SK-MEL-5 (cell line): ENCODE measurements at places on chromosomes 1 and 21. TPM values are rescaled to one million over a fixed set of nuclear protein-coding genes. Genes with fewer than 3 reads are reported as not detected.

GRCh38 chr21:46067505-46068201 is 30.3 kb upstream of the COL6A2 start:
- DNase-seq, result no peak

The CD244 gene
- 0.05 TPM in 2 replicates for total RNA-seq

- no peak for DNase-seq
Measured at GRCh38 chr1:5954964-5955363, 37.3 kb downstream of the NPHP4 start.

- no peak for DNase-seq
Measured at GRCh38 chr1:94973309-94973922, 46.5 kb upstream of the CNN3 start.

The S100A8 gene
- total RNA-seq, result not detected in 2 replicates

DNA sequence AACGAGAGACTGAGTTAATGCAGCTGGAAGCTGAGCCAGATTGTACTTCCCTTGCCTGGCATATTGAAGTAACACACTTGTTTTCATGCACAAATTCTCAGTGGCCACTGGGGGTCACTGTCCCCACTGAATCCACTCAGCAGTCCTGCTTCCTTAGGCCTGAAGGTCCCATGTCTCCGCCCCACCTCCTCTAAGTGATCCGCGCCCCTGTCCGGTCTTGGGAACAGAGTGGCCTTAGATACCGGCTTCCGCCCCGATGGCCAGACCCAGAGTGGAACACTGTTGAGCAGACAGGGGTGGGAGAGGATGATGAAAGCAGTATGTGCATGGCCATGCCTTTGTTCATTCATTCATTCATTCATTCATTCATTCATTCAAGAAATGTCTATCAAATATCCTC is 34.8 kb downstream of the CHAF1B start:
- DNase-seq, result peak; percentile 91

DNA sequence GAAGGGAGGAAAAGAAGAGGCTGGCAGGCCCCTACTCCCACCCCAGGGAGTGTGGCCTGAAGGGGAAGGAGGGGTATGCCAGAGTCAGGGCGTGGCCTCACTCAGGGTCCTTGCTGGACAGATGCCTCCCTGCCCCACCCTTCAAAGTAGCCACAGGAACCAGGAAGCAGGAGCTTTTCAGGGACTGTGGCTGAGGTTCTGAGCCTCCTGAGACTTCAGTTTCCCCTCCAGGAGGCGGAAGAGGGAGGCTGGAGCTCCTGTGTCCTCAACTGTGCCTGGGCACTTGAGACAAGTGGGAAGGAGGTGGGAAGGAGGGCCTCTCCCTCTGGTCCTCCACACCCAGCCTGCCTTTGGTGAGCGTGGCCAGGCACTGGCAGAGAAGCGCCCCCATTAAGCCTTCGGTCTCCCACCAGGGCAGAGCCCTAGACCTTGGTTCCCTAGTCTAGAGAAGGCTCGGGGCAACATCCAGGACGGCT is 5.3 kb downstream of the CELSR2 start:
- DNase-seq, result no peak

DNA sequence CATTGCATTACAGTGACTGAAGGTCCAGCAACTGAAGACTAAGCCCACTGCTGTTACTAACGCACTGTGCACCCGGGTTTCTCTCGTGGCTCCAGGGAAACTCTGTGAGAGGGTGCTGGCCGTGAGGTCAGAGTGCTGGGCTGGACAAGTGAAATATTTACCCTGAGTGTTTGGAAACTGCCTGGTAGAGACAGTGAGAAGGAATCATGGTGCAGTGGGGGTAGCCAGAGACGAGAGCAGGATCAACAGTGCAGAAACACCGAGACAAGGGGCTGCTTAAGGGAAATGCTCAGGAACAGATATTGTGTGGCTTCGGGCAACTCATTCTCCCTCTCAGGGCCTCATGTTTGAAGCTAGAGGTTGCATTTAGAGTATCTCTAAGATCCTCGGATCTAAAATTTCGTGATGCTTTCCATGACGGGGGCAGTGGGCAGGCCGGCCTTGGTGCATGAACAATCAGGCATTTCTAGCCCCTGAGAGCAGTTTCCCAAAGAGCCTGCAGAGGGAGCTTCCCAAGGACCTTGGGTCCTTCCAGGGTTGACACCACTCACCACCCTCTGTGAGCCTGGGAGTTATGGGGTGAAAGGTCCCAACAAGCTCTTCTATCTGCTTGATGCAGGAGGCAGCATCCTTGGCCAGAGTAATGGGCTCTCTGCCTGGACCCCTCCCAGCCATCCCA is 9.7 kb downstream of the CD2 start:
- peak; percentile 62 for DNase-seq

DNA sequence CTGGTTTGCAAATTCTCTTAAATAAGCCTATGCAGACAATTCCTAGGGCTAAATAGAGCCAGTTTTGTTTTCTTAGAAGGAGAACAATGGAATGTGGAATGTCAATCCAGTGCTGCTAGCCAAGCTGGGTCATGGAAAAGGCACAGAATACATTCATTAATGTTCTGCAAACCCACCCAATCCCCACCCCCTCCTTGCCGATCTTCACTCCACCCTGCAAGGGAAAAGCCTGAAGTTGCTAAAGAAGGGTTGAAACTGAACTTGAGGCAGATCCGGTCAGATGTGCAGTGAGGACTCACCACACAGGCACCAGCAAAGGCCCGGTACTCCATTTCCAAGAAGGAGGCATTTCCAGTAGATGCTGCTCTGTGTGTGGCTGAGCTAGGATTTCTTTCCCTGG is 179.6 kb downstream of the PLPP3 start:
- DNase-seq, result no peak

DNA sequence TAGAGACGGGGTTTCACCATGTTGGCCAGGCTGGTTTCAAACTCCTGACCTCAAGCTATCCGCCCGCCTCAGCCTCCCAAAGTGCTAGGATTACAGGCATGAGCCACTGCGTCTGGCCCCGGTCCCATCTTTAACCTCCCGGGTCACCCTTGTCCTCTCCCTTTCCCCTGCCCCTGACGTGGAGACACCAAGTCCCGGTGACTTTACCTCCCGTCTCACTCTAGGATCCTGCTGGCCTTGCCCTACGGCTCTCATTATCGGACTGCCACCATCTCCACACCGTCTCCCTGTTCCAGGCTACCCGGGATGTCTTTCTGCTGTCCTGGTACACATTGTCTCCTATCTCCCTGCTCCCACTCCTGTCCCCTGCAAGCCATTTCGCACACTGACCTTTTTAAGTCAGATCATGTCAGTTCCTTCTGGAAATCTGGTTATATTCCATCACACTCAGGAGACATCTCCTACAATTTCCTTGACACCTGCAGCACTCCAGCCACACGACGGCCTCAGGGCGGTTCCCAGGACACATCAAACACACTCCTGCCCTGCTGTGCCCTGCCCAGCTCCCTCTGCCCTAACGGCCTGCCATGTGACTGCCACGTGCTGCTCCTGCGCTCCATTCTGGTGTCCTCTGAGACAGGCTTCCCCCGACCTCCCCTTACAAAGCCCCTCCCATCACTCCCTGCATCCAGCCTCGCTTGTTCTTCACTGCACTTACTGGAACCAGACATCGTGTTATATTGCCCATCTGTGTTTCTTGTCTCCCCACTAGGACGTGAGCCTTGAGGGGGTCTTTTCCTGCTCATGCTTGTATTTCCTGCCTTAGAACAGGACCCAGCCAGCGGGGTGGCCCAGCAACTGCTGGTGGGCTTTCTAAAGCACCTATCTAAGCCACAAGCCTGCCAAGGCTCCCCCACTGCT is 32.7 kb downstream of the TTC39A start:
- DNase-seq, result no peak

- peak; percentile 88 for DNase-seq
Measured at GRCh38 chr1:51524817-51525216, 5.8 kb upstream of the EPS15 start.

The GJA5 gene
- not detected in 2 replicates for total RNA-seq

The THEM5 gene
- not detected in 2 replicates for total RNA-seq

GRCh38 chr21:43585514-43585913 is 73.8 kb downstream of the HSF2BP start:
- no peak for DNase-seq

The DNALI1 gene
- not detected in 2 replicates for total RNA-seq

The RRAGC gene
- 18.8 and 19.3 TPM in 2 replicates for total RNA-seq

DNA sequence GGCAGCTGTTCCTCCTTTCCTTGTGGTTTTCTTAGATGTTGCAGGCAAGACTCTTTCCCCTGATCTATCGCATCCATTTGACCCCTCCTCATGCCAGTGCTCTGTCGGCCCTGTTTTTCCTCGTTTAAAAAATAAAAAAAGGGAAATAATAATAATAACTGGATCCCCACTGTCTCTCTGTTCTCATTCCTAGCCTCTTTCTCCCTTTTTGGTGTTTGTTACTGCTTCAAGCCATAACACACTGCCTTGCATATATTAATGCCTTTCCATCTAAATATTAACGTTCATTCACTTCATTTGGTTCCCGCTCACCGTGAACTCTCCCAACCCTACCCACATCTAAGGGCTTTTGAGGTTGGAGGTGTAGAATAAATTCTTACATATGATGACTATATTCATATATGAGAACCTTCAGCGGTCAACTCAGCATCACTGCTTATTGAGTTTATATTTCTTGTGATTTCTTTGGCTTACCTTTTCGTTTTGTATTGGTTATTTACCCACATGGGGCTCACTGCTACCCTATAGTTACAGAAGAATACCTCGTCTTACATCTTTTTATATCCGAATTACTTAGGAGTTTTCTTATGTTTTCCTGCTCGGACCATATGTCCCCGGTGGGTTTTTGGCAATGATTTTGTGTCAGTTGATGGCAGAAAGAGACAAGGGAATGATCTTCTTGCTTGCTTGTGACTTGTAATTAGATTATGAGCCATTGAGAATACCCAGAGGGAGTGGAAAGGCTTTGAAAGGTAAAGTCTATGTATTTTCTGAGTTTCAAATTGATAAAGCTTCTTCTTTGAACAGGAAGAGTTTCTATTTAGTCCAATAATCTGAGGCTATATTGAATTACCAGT is 805 bp downstream of the ATG4C start:
- DNase-seq, result no peak

DNA sequence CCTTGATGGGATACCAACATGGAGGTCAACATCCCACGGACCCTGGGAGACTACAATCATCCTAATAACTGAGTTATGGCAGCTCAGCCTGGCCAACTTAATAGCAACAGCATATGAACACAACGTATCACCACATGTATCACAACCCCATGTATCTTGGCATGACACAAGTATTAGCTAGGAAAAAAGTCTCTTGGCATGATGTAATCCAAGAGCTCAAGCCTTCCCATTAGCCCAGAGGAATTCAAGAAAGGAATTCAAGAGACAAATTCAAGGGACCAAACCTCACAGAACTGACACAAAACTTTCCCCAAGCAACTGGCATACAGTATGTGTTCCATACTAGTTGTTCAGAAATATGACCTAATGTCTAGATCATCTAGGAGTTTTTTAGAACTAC is 100.9 kb upstream of the HMGB4 start:
- DNase-seq, result no peak

DNA sequence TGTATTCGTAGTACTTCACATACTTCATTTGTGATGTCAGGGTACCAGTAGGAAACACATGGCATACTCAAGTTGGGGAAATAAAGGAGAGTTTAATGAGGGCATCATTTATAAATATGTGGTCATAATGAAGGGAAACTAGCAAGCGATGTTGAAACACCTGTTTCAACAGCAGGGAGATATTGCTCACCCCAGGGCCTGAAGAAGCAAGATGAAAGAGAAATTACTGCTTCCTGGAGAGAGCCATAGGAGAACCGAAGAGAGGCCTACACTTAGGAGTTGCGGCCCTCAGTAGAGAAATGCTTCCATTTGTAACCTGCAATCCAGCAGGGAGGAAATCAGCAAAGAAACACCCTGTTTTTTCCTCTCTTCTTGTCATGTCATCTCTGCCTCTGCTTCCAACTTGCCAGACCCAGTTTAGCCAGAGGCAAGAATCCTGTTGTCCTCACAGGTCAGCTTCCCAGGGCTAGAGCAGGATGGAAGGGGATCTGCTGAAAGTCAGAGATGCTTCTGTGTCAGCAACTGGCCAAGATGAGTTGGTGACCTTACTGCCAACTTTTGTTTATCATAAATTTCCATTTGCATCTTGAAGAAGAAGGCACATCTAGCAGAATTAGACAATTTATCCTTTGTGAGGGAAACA is 67.6 kb upstream of the TSPAN2 start:
- DNase-seq, result no peak

The HMGN1 gene
- 209 and 222 TPM in 2 replicates for total RNA-seq

DNA sequence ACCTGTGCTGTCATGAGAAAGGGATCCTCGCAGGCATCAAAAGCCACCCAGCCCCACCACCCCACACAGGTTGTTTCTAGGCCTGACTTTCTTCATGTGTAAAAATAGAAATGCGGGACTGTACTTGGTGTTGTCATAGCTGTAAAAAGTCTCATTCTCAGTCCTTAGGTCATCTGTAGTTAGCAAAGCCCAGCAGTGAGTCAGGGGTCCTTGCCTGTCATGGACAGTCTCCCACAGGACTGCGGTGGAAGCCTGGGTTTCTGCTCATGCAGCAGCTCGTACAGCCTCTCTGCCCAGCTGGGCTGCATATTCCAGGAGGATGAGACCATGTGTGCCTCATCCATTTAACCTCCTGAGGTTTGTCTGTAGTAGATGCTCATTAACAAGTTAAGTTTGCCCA is 58.2 kb downstream of the MRPS6 start:
- no peak for DNase-seq

The MMP23B gene
- total RNA-seq, result not detected in 2 replicates

- DNase-seq, result no peak
Measured at GRCh38 chr1:163307479-163308171, 14.1 kb upstream of the NUF2 start.

The OR2M3 gene
- total RNA-seq, result not detected in 2 replicates

The SYT11 gene
- total RNA-seq, result 1.9 and 2.2 TPM in 2 replicates

- DNase-seq, result no peak
Measured at GRCh38 chr1:192438737-192439136, 121.9 kb downstream of the RGS21 start.

The S100A9 gene
- total RNA-seq, result not detected in 2 replicates

GRCh38 chr1:198716051-198716450 is 77.2 kb downstream of the PTPRC start:
- no peak for DNase-seq

DNA sequence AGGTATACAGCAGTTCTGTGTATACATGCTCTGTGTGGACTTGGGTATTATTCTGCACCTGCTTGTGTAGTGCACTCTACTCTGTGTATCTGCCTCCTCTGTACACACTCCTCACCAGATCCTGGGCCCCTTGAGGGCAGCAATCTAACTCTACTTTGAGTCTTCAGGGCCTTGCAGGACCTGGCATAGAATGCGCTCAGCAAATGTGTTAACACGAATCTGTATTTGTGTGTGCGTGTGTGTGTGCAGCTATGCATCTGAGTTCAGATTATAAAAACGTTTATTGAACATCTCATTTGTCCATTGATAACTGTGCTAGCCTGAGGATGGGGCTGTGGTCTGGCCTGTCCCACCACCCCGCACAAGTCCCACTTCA is 3.9 kb upstream of the MEF2D start:
- DNase-seq, result peak; percentile 36

The PKLR gene
- total RNA-seq, result 0.11 TPM in 1 of 2 replicates, not detected in the other

DNA sequence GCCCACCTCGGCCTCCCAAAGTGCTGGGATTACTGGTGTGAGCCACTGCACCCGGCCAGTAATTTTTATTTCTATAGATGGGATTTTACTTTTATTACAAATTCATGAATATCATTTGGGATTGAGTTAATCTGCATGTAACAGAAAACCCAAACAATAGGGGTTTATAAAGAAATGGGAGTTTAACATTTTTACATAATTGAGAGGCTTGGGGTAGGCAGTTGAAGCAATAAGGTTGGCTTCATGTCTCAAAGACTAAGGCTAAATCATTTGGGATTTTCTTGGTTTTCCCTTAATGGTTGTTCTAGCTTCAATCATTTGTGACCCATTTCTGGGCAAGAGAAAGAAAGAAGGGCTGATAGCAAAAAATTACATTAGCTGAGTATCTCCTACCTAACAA is 118.7 kb upstream of the FOXD3 start:
- DNase-seq, result no peak

GRCh38 chr1:68808351-68808750 is 311.5 kb upstream of the DEPDC1 start:
- DNase-seq, result no peak
